Lung microvascular endothelial cell (primary cell): ENCODE measurements at places on chromosomes 12 and 14. TPM values are rescaled to one million over a fixed set of nuclear protein-coding genes. Genes with fewer than 3 reads are reported as not detected.

TUNAR gene
- total RNA-seq: not detected in 2 replicates

AMN gene
- total RNA-seq: under 0.01 and 0.20 TPM in 2 replicates

GNB3 gene
- total RNA-seq: 0.22 and 0.40 TPM in 2 replicates

PDE6H gene
- not detected in 2 replicates for total RNA-seq

KHNYN gene
- total RNA-seq: 30.3 and 45.8 TPM in 2 replicates

SMIM41 gene
- total RNA-seq: under 0.01 TPM in 1 of 2 replicates, not detected in the other

GPR68 gene
- total RNA-seq: 0.20 and 0.44 TPM in 2 replicates

RPL10L gene
- total RNA-seq: not detected in 2 replicates

PZP gene
- total RNA-seq: under 0.01 and 0.22 TPM in 2 replicates

RPGRIP1 gene
- 0.20 and 0.22 TPM in 2 replicates for total RNA-seq

CMAS gene
- 17.4 and 18.7 TPM in 2 replicates for total RNA-seq
